Myometrial cell (primary cell): ENCODE measurements at places on chromosomes 12 and 14. TPM values are rescaled to one million over a fixed set of nuclear protein-coding genes. Genes with fewer than 3 reads are reported as not detected.

Gene ALDH1L2
- total RNA-seq = 80.8 and 105 TPM in 2 replicates

Gene MYO1H
- total RNA-seq = not detected in 2 replicates

Gene CLEC9A
- not detected in 2 replicates for total RNA-seq

Gene NANOG
- not detected in 2 replicates for total RNA-seq

Gene VWF
- 0.29 and 0.35 TPM in 2 replicates for total RNA-seq

Gene NOC4L
- total RNA-seq = 15.6 and 16.8 TPM in 2 replicates

Gene NKX2-8
- not detected in 2 replicates for total RNA-seq

Gene LTBR
- 186 and 189 TPM in 2 replicates for total RNA-seq

Gene PRKD1
- total RNA-seq = 7.2 and 7.3 TPM in 2 replicates

Gene TAS2R8
- not detected in 2 replicates for total RNA-seq

Gene EML5
- under 0.01 TPM in 1 of 2 replicates, not detected in the other for total RNA-seq

Gene KIF26A
- total RNA-seq = 0.58 and 1.1 TPM in 2 replicates

Gene KRT2
- not detected in 2 replicates for total RNA-seq

Gene GLIPR1L1
- total RNA-seq = not detected in 2 replicates

Gene PLCZ1
- not detected in 2 replicates for total RNA-seq

Gene FLVCR2
- 5.0 and 5.8 TPM in 2 replicates for total RNA-seq

Gene RHEBL1
- total RNA-seq = 0.58 and 3.4 TPM in 2 replicates

Gene GAS2L3
- 19.9 and 25.5 TPM in 2 replicates for total RNA-seq
